Caudate nucleus (tissue), 63 donors: ENCODE measurements at places on chromosomes 2 and 18.

- no peak for DNase-seq
Observed at GRCh38 chr2:168700615-168701245, 101.7 kb upstream of the NOSTRIN start.

- no peak for DNase-seq
Observed at GRCh38 chr18:12005538-12006487, 24.5 kb downstream of the IMPA2 start.

- DNase-seq, result no peak
Observed at GRCh38 chr2:160028431-160029269, 33.8 kb downstream of the PLA2R1 start.

DNA sequence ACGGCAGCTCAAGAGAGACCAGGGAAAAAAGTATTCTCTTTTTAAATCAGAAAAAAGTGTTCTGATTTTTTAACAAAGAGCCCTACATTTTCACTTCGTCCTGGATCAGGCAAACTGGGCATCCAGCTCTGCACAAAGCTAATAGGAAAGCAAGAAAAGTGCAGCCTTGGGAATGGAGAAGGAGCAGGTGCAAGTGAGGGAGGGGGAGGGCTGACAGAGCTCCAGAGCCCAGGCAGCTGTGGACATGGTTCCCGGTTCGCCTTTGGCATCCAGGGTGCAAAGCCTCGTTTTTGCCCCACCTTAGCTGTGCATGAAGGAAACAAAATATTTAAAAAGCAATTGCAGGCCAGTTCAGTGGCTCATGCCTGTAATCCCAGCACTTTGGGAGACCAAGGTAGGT, 82.2 kb downstream of the FAM124B start:
- no peak for DNase-seq

DNA sequence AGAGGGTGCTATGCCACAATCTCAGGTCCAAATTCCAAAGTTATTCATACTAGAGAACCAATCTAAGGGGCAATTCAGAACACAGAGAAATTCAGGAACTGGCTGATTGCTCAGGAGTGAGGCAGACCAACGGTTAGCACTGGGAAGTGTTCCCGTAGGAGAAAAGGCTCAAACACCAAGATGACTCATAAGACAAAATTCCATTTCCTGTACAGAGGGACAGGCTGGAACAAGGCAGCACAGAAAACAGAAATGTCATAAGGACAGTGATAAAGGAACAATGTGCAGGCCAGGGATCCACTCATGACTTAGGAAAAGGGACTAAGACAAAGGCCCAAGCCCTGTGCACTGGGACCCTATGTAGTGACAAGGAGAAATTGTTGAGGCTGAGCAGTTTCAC, 54.2 kb downstream of the PDE1A start:
- no peak for DNase-seq

DNA sequence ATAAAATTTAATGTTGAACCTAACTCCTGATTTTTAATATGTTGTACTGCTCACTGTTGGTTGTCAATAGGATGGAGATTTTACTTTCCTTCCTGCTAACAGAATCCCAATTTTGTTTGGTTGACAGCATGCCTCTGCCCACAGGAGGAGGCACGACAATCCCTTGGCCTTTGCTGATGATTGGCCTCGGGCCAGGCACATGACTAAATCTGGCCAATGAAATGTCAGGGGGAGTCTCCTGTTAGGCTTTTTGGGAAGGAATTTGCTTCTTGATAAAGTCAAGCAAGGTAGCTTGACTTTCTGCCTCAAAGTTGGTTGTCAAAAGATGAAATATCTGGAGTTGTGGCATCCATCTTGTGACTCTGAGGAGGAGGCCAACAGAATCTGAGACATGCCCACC, 6.8 kb upstream of the TGFA start:
- DNase-seq, result no peak

DNA sequence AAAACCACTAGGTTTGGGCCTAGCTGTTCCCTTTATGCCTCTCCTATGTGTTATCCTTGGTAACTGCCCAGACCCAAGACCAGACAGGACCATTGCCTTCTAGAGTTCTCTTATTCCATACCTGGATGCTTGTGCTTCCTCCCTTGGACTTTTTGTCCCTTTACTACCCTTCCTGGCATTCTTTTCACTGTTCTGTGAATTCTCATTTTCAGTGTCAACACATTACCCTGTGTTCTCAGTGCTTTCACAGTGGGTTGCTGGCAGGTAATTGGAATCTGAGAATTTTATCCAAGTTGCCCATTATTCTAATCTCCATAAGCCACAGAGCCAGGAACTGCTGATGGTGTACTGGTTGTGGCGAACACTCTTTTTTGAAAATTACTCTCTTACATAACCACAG, 41.7 kb downstream of the ZDBF2 start:
- no peak for DNase-seq

- DNase-seq, result no peak
Observed at GRCh38 chr18:59308938-59309260, 9.6 kb downstream of the CPLX4 start.

- no peak for DNase-seq
Observed at GRCh38 chr2:102664471-102664909, 45.1 kb downstream of the SLC9A2 start.

DNA sequence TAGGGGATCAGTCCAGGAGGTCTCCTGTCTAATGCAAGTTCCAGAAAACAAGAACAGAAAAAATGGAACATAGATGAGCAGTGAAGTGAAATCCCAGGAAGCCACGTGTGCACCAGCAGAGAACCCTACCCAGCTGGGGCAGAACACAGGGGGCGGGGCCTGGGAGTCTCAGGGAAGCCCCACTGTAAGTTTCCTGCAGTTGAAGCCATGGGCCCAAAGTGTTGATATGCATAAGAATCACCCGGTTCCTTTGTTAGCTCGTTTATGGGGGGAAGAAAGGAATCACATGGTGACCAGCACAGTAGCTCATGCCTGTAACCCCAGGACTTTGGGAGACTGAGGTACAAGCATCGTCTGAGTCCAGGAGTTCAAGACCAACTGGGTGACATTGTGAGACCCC, 131.3 kb downstream of the INO80D start:
- DNase-seq, result no peak

GRCh38 chr18:73520229-73520628, 627.4 kb downstream of the FBXO15 start:
- no peak for DNase-seq

- DNase-seq, result no peak
Observed at GRCh38 chr2:37588316-37588777, 83.1 kb downstream of the CDC42EP3 start.

GRCh38 chr2:203591642-203592041, 56.5 kb upstream of the RAPH1 start:
- no peak for DNase-seq

- DNase-seq, result no peak
Observed at GRCh38 chr2:216956820-216957493, 97.1 kb upstream of the TNP1 start.

- DNase-seq, result no peak
Observed at GRCh38 chr2:241025639-241026038, 27.2 kb downstream of the SNED1 start.

DNA sequence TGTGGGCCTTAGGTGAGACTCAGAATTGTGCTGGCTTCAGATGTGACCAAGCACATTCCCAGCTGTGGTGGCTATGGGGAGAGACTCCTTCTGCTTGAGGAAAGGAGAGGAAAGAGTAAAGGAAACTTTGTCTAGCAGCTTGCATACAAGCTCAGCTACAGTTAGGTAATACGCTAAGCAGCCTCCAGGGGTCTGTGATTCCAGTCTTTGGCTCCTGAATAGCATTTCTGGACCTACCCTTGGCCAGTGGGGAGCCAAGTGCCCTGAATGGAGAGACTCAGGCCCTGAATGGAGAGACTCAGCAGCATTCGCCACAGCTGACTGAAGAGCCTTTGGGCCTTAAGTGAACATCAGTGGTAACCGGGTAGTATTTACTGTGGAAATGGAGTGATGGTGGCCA, 227.4 kb upstream of the CDH7 start:
- no peak for DNase-seq

DNA sequence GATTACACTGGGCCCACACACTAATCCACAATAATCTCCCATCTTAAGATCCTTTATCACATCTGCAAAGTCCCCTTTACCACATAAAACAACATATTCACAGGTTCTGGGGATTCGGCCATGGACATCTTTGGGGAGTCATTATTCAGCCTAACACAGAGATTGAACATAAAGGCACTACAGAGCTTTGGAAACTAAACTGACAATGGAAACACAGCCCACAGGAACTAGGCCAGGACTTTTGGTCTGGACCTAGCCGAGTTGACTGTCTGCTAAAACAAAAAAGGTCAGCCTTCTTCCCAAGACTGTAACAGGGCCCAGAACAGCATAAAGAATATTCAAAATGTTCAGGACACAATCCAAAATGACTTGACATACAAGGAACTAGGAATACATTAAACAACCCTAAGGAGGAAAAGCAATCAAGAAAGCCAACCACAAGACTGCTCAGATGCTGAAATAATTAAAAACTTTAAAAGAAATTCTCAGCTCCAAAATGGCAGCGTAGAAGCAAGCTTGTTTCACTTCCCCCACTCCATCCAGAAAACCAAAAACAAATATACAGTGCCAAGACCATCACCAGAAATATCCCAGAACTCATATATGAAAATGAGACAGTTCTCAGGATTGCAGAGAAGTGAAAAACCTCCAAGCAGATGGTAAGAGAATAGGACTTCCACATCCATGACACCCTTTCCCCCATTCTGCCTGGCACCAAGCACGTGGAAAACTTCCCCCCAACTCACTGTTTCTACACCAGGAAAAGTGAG, 207.8 kb downstream of the ATAD2B start:
- DNase-seq, result no peak

GRCh38 chr2:218655751-218656150, 3.7 kb downstream of the ZNF142 start:
- DNase-seq, result no peak

DNA sequence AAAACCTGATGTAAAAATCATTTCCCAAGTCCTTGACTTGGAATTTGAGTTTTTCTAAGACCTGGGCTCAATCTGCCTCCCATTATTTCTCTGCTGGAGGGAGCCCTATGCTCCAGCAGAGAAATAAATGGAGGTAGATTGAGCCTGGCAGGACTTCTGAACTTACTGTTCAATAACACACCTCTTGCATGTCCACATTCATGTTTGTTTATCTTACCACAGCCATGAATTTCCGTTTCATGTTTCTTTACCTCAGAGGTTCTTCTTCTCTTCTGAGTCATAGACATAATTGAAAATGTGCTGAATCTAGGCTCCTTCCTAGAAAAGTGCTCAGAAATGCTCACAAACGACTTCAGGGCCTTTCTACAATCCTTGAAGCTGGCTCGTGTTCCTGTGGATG, 170.8 kb downstream of the PMAIP1 start:
- no peak for DNase-seq

DNA sequence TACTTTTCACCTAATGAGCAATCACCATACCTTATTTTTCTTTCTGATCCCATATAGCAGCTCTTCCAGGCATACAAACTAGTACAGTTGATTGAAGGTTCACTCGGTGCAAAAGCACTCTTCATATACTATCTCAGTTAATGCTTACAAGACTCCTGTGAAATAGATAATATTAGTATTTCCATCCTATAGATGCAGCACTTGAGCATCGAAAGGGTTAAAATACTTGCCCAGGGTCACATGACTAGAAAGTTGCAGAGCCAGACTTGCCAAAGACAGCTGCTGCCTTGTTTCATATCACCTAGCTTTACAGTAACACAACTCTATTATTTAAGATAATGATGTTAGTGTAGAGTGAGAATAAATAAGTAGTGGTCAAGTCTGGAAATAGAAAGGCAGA, 466.0 kb upstream of the TNP1 start:
- DNase-seq, result no peak

- DNase-seq, result peak; percentile 50
Observed at GRCh38 chr2:95159690-95160449, at the start of gene ZNF514. Gene ZNF514 (minus strand): TSS chr2:95159848. CDS start chr2:95153253, 6,595 bp downstream.
